Pons (tissue), 1 donor: ENCODE measurements at places on chromosomes 3 and 15.
A peak's percentile ranks its signal among the peaks of the same experiment; 100 is the strongest.

DNA sequence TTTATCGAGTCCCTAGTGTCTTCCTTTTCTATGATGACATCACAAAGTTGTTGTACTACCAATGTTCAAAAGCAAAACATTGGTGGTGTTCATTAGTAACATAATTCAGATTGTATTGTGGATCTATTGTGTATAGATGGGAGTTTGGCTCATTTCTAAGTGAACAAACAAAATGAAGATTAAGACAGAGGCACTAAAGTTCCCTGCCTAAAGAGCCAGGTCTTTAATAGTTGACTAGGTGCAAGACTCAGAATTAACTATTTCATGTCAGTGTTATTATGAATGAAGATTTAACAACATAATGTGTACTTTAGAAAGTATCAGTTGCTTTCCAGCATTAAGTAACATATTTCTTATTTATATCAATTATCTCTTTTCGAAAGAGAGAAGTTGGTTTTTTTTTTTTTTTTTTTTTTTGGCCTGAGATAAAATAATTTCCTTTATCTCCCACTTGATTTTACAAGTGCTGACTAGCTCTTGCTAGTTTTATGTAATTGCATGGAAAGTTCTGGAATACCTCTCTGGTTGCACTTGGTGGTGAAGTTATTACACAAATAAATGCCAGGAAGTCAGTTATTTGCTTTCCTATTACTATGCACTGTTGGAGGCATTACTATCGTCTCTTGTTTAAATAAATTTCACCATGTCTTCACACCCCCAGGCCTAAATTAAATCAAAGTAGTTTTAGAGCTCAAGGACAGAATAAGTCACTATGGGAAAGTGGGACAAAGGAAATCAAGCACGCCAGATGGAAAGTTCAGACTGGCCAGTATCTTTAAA lies 48.7 kb downstream of the NAALADL2 start:
- no peak for DNase-seq

DNA sequence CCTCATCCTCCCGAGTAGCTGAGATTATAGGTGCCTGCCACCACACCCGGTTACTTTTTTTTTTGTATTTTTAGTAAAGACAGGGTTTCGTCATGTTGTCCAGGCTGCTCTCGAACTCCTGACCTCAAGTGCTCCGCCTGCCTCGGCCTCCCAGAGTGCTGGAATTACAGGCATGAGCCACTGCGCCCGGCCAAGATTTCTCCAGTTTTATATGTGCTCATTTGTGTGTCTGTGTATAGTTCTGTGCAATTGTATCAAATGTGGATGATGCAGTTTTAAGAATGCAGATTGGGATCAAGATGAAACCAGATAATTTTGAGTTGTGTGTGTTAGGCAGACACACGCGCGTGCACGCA lies 68.3 kb downstream of the SLCO3A1 start:
- no peak for DNase-seq

- no peak for DNase-seq
These were observed 49.0 kb downstream of the MSL2 start for GRCh38 chr3:136146981-136147729.

- no peak for DNase-seq
These were observed 3.5 kb downstream of the MYD88 start for GRCh38 chr3:38141952-38142273.

DNA sequence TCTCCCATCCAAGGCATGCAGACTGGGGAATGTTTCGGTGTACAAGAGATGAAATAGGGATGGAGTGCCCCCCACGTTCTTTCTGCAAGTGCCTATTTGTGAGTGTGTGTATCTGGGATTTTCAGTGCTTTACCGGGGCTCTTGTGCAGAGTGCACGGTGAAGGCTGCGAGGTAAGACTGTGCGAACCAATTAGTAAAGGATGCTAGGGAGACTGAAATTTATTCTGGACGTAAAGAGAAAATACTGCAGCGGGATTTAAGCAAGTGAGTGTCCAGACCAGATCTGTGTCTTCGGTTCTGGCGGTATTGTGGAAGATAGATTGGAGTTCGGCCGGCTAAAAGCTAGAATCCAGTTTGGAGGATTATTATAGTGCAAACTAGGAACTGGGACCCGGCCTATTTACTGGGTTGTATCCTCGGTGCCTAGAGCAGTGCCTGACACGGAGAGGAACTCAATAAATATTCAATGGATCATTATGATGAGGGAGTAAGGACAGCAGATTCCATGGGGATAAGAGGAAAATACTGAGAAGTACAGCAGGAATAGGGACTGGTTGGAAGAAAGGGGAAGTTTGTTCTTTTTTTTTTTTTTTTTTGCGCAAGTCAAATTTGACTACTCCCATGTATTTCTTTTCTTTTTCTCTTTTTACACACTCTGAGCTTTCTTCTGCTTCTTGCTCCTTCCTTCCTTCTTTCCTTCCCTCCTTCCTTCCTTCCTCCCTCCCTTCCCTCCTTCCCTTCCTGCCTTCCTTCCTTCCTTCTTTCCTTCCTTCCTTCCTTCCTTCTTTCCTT lies 580 bp upstream of the MAGEF1 start:
- DNase-seq, result peak; percentile 71

DNA sequence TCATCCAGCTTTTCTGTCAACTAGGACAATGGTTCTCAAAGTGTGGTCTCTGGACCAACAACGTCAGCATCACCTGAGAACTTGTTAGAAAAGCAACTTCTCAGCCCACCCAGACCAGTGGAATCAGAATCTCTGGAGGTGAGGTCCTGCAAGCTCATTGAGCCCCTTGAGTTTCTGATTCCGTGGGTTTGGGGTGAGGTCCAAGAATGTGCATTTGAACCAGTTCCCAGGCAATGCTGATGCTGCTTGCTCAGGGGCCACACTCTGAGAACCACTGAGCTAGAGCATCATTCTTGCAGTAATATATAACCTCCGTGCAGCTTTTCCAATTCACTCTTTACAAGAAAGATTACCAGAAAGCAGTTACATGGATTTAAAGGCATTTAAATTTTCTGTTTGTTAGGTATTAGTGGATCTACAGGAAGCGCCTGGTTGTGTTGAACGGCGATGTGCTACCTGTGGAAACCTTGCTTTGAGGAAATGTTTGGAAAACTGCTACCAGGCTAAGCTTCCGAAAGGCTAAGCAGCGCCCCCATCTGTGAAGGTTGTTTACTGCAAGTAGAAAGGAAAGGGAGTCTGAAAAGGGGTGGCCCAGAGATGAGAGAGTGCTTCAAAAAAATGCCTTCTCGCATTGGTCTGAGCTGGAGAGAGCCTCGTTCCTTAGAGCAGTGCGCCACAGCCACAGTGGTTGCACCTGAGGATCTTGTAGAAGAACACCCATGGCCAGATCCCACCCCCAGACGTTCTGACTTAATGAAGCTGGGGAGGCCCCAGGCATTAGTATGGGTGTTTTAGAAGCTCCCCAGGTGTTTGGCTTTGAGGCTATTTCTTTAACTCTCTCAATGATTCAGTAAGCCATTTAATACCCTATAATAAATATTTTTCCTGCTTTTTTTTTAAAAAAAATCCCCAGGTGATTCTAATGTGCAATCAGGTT lies 50.0 kb downstream of the RLBP1 start:
- DNase-seq, result peak; percentile 72

DNA sequence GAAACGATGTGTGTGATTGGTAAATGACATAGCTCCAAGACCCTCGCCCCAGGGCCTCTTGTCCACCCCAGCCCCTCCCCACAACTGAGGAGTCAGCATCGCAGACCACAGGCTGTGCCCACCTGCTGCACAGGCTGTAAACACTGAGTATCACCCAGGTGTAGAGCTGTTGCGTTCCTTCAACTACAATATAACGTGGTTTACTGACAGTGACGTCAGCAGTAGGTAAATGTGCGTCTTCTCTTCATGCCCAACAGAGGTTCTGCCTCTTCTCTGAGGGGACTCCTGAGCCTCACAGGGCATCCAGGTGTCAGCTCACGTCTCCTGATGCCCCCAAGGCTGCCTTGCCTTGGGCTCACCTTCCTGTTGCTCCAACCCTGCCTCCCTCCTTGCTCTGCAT lies 395.1 kb downstream of the CACNA2D3 start:
- DNase-seq, result no peak
